ENCODE measurements at places on chromosomes 6 and 20.

DNA sequence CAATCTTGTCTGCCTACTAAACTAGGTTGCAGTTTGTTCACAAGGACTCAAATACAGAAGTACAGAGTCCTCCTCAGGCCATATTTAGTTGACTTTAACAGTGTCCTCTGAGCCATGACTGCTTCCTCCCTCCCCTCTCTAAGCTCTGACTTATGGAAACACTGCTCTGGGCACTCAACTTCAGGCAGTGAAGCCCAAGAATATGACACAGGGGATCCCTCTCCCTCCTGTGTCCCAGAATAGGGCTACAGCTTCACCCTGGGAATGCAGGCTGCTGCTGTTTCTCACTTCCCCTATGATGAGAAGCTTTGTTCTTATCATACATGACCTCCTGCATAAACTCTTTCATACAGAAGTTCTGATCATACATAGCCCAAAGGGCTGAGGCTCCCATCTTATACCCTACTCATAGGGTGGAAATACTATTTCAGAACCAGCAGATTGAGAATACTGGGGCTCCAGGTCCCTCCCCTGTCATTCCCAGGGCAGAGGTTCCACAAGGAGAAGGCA lies 97.3 kb upstream of the UST start:
- no peak for DNase-seq

GRCh38 chr6:158634695-158635426 lies 9.7 kb downstream of the DYNLT1 start:
- peak; percentile 34 for DNase-seq

- DNase-seq: no peak
Observed at GRCh38 chr6:331622-332521, 39.6 kb downstream of the DUSP22 start.

DNA sequence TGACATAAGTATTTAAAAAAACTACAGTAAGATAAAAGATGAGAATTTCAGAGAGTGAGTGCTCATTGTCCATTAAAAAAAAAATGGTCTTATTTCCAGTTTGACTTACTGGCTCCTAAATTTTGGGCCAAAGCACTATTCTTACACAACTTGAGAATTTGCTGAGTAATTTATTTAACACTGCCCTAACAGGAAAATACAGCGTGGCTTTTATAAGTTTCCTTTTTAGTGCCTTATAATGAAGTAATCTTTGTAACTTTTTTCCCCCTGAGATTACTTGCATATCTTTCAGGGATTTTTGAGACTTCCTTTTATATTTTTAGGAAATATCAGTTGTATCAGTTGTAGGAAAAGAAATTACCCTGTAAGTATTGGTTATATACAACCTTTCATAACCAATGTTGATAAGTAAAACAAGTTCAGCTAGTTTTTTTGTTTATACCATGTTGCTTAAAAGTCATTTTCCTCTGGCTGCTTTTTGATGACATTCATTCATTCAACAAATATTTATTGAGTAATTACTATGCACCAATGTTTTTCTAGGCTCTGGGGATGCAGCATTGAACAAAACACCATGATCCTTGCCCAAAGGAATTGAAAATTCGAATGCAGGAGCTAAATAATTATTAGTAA lies 106.4 kb upstream of the SGK1 start:
- DNase-seq: no peak

DNA sequence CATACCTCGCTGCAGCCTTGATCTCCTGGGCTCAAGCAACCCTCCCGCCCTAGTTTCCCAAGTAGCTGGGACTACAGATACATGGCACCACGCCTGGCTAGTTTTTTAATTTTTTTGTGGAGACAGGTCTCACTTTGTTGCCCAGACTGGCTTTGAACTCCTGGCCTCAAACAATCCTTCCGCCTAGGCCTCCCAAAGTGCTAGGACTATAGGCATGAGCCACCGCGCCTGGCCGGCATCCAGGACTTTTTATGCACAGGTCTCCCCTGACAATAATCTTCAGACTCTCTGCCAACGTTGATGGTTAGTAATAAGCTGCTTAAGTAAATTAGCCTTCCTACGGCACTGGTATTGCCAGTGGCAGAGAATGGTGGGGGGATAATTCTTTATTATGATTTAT lies 110.5 kb upstream of the MTHFD1L start:
- DNase-seq: no peak

GRCh38 chr6:169556758-169557548 lies 144.9 kb downstream of the WDR27 start:
- DNase-seq: peak; percentile 8
